NCI-H2029 treated with DMSO at 0.1 percent for 48 hours (cell line): ENCODE measurements at places on chromosomes 12 and 14.
A peak's percentile ranks its signal among the peaks of the same experiment; 100 is the strongest.

DNA sequence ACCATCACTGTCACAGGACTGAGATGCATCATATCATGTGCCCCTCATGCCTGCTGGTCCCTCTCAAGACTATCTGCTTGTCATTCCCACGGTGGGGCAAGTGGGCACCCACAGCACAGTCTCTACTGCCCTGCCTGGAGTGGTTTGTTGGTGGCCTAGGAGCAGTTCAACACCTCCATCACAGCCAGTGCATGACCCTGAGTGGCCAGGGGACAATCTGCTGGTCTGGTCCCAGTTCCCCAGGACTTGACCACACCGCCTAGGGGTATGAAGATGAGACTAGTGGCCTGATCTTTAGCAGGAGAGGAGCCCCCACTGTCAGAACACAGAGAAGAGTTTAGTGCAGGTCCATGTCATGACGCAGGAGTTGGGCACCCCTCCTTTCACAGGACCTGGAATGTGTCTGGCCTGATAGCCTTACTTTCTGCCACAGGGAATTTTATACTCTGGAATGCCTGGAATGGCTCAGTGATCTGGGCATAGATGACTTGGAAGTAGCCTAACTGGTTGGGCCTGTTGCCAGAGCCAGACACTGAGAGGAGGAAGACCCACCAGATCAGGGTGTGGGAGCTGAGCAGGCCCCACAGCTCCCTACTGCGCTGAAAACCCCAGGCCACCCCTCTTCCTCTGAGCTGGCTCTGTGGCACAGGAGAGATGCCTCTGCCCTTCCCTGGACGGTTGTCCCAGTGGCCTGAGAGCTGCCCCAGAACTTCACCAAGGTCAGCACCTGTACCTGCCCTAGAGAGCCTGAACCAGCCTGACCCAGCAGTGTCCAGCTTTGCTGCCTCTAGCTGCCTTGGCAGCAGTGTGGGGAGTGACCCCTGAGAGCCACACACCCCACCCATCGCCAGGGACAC lies 83.3 kb downstream of the PUS7L start:
- no peak for DNase-seq

DNA sequence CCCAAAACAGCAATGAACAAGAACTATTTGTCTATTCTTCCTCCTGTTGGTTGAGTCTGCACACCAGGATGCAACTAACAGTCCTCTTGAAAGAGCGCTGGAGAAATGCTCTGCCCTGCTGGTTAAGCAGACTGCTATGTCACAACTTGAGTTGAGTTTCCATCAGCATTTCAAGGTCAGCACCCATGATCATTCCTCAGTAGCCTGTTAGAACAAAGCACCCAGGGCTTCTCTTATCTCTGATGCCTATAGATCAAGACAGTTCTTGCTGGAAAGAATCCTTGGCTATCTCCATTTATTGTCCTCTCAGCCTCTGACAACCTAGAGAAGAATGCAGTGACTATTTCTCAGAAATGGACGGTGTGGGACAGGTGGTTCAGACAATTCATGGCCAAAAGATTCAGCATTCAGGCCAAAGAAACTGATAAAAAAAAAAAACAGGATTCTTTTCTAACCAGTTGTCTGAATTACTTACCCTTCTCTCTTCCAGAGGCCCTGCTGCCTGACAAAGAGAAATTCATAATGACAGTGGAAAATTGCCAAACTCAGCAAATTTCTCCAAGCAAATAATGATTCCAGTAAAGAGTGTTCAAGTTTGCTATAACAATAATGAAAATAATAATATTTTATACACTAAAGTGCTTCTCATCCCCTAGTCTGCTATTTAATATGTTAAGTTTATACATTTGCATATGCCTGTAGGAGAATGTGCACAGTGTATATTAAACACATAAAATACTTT lies 306.7 kb downstream of the EMP1 start:
- DNase-seq = no peak

- no peak for DNase-seq
Observed at GRCh38 chr12:63826006-63826585, 18.4 kb upstream of the SRGAP1 start.

- no peak for DNase-seq
Observed at GRCh38 chr12:128089961-128090360, 177.0 kb upstream of the TMEM132C start.

DNA sequence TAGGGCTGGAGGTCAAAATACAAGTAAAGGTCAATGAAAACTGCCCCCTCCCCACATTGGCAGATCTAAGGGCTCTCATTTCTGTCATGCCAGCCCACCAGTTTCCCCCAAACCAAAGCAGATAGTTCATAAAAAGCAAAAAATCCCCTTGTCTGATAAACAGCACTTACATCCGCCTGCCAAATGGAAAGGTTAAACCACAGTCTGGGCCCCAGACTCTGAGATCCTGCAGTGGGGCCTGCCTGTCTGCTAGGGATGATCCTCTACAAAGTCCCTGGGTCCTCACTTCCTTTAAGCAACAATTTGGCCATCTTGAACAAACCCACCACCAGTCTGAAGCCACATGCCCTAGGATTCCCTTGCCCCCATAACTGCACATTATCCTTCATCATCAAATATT lies 9.7 kb upstream of the RPS26 start:
- DNase-seq = no peak

DNA sequence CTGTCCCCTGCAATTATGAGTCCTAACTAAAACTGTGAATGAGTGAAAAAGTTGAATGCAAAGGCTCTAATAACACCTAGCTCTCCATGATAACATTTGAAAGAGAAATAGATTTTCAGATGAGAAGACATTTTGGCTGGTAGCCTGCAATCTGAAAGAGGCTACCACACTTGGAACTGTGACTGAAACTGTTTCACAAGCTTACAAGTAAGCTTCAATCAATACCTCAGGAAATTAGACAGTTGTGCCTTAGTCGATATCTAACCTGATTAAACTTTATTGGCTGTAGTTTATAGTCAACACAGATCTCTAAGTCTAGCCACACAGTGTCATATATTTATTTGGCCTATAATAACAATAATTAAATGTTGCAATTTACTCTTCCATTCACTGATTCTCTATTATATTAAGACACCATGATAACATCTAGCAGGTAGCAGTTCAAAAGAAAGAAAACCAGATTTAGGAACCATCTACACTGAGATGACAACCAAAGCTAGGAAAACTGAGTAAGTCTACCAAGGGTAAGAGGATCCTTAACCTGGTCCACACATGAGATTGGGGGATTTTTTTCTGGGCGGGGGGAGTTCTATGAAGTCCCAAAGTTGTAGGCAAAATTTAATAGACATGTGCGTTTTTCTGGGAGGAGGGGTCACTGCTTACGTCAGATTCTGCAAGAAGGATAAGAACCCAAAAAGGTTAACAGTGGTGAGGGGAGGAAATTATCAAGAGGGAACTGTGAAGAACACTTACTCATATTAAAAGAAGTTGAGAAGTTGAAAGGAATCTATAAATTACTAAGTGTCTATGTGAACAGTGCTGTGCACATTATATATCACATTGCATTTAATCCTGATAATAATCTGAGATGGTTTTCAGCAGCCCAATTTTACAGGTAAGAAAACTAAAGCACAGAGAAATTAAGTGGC lies 65.8 kb downstream of the NUMB start:
- no peak for DNase-seq

DNA sequence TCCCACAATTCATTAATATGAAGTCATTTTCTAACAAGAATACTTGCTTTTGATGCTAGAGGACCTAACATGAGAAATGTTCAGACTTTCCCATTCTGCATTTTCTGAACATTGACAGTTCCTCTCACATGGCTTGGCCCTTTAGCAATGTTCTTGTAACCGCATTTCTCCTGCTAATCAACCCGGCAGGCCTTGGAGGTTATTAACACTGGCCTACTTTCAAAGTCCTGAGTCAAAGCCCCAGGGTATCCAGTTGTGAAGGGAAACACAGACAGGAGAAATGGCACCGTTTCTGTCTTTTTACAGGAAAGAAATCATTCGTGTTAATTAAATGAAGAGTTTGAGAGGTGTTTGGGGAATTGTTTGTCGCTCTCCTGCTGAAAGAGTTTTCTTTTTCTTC lies 446.5 kb upstream of the MIS18BP1 start:
- DNase-seq = no peak

GRCh38 chr14:92421751-92422150 lies 91.8 kb upstream of the RIN3 start:
- peak; percentile 38 for DNase-seq

DNA sequence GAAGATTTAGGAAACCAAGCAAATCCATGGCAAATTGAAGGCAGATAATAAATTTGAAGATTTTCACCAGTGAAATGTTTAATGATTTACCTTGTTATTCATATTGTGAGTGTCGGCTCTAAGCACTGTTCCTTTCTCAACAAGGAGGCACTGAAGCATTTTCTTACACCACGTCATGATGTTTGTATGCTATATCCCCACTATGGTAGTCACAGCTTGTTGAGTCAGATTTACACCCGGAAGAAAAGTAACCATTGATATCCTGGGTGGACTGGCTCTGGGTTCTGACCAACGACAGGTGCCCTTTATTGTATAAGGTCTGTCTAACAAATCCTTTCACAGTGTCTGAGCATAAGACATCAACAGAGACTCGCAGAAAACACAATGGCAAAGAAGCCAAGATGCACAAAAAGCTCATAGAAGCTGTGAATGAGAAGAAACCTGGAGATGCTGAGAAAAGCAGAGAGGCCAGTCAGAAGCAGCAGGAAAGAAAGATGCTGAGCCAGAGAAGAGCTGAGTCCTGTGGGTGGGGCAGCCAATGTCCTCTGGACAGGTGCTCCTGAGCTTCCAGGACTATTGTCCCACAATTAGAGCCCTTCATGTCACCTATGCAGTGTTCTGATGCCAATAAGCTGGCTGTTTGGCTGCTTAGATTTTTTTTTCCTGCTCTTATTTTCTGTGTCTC lies 49.7 kb upstream of the ARHGAP5 start:
- no peak for DNase-seq

DNA sequence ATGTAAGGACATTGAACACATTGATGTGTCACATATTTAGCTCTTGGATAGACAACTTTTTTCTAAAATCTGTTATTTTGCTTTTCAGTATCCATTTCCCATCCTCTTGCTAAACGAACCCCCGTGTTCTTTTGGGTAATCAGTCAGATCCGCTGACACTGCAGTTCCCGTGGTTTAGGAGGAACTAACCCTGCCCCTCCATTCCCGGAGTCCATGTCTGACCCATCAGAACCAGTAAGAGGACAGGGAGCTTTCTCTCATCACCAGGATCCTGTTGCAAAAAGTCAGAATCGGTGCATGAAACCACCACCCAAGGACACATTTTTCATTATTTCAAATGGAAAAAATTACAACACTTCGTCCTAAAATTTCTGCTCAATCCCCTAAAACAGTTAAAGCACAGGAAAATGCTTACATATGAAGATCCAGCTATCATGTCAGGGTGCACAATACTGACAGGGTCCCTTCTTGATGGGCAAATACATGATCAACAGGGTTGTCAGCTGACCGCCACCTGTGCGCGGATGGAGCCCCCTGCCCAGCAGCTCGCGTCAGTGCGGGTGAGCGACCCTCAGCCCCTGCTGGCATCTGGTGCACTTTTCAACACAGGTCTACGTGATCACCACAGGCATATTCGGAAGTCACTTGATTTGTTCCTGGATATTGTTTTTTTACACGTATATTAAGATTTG lies 276.8 kb downstream of the ADGRD1 start:
- DNase-seq = no peak

- DNase-seq = no peak
Observed at GRCh38 chr14:79764323-79764722, 447.0 kb downstream of the DIO2 start.

- no peak for DNase-seq
Observed at GRCh38 chr12:53983568-53983949, 1.4 kb upstream of the HOXC10 start.

GRCh38 chr14:33777681-33778080 lies 173.2 kb downstream of the EGLN3 start:
- no peak for DNase-seq

- DNase-seq = no peak
Observed at GRCh38 chr12:48163150-48163747, 5.9 kb upstream of the ASB8 start.

- no peak for DNase-seq
Observed at GRCh38 chr12:6780573-6780972, 8.3 kb downstream of the LAG3 start.

GRCh38 chr12:128815779-128816642 lies 7.7 kb downstream of the SLC15A4 start:
- DNase-seq = no peak

DNA sequence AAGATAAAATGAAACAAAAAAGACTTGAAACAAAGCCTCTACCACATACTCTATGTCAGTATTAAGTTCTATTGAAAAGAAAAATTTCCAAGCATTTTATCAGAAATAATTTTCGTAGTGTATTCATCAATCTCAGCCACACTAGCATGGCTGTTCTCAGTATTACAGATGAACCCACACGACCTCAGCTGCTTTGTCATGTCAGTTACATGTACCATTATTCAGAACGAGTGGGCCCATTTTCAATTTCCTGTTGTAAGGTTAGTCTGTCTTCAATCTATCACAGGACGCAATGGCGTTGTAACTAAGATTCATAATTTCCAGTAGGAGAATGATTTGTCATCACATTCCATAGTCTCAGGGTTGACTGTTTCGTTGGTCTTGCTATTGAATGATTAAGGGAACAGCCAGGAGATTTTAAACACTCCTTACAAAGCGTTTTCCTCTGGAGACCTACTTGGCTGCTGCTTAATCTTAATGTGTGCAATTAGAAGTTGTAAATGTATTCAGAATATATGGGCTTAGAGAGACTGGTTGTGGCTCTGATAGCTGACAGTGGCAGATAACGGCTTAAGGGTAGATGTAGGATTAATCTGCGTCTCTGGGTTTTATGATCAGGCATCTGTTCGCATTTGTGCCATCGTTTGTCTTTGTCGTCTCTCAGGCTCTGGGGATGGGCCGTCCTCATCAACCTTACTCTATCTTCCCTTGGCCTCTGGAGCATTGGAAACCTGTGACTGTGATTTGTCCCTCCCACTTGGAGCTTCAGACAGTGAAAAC lies 65.4 kb downstream of the GLT1D1 start:
- DNase-seq = no peak

DNA sequence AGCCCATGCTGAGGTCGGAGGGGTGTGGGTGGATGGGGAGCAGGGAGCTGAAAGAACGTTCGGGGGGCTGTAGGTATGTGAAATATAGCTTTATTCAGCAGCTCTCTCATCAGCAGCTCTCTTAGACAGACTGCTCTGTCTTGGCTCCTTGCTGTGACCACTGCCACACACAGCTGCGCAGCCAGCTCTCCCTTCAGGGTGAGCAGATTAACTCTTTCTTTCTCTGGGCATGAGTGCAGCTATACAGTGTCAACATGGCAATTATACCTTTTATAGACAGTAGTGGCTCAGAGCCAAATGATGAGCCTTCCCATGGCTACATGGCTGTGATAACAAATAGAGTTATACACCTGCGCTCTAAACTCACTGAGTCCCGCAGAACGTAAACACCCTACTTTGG lies 137.7 kb upstream of the NEDD1 start:
- DNase-seq = no peak

DNA sequence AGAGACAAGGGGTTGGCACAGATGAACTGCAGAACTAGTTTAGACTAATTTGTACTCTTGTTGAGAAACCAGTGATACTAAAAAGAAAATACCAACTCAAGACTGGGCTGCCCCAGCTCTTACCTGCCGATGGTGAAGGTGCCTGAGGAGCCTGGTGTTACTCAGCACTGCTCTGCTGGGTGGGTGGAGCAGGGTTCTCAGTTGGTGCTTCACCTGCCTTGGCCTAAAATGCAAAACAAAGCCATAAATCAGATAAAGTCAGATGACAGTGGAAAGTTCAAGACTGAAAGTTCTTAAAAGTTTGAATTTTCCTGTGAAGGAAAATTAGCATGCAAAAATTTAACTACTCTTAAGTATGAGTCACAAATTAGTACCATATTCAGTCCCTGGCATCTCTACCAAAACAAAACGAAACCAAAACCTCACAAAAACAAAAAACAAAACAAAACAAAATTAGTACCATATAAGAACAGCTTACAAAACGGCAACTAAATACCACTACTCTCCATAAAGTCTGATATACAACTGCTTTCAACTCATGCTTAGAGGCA lies 21.9 kb downstream of the YBX3 start:
- DNase-seq = no peak
